Peyer's patch (tissue), 4 donors: ENCODE measurements at places on chromosomes 2 and 18. TPM values are rescaled to one million over a fixed set of nuclear protein-coding genes. Genes with fewer than 3 reads are reported as not detected.
A peak's percentile ranks its signal among the peaks of the same experiment; 100 is the strongest.

DNA sequence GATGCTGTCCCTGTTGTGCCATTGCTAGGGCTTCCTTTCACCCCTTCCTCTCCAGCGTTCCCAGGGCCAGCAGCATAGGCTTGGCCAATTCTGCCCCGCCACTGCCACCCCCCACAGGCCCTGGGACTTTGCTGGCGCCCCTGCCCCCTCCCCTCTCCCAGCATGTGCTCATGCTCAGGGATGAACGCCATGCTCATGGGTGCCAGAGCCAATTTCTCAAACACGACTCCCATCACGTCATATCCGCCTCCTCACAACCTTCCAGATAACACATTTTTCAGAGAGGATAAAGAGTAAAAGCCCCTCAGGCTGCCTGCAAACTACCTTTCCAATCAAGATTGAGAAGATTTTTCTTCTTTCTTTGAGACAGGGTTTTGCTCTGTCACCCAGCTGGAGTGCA lies 48.6 kb downstream of the DNMT3A start:
- no peak overlapping the region for H3K4me3 ChIP-seq
- no peak for DNase-seq
- no peak overlapping the region for H3K27ac ChIP-seq
- H3K27me3 ChIP-seq, result no peaks in the 10 kb centered on the region

DNA sequence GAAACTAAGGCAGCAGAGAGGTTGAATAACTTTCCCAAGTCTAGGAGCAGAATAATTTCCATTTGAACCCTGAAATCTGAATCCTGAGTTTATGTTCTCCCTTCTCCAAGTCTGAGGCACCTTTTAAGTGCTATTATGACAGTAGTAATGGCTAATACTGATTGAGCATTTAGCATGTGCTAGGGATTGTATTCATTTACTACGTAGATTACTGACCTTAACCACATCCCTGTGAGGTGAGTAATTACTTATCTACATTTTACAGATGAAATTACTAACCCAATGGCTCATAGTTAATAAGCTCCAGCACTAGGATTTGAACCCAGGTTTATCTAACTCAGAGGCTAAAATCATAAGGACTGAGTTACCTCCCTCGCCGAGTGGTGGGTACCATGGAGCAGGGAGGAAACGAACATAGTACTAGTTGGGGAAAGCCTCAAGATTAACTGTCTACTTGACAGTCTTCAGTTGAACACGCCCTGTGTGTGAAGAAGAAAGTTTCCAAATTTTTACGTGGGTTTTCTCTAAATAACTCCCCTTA lies 93.0 kb downstream of the MAPRE2 start:
- no peak overlapping the region for H3K27ac ChIP-seq
- no peak overlapping the region for H3K4me3 ChIP-seq
- DNase-seq, result no peak
- H3K4me1 ChIP-seq, result no peaks in the 10 kb centered on the region
- H3K27me3 ChIP-seq, result no peaks in the 10 kb centered on the region

DNA sequence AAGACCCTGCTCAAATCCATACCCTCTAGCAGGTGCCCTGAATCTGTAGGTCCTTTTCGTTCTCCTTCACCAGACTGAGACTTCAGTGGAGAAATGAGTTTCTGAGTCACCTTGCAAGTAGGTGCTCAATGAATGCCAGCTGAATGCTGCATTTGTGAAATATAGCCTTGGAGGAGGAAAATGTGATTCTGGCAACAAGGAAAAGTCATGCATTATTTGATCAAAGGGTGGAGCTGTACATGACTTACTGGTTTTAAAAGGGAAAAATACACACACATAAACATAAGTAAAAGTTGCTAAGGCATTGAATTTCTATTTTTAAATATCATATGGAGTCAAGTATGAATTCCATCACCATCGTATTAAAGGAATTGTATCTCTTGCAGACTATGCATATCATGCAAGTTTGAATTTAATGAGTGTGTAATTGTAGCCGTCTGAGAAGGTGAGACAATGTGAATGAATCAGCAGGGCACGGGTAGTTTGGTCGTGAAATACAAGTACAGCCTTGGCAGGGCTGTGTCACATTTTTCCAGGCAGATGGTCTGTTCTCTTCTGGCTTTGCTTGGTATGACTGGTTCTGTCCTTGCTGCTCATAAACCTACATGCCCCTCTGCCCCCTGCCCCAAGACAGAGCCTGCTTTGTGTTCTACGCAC lies 160.8 kb downstream of the COL6A3 start:
- no peak overlapping the region for H3K27ac ChIP-seq
- H3K4me1 ChIP-seq, result no peaks in the 10 kb centered on the region
- H3K27me3 ChIP-seq, result no peaks in the 10 kb centered on the region
- no peak for DNase-seq
- no peaks in the 10 kb centered on the region for H3K36me3 ChIP-seq

- no peaks in the 10 kb centered on the region for H3K36me3 ChIP-seq
- DNase-seq, result no peak
- no peak overlapping the region for H3K27ac ChIP-seq
- no peak overlapping the region for H3K4me3 ChIP-seq
Observed at GRCh38 chr2:149055751-149056150, 17.3 kb downstream of the LYPD6B start.

DNA sequence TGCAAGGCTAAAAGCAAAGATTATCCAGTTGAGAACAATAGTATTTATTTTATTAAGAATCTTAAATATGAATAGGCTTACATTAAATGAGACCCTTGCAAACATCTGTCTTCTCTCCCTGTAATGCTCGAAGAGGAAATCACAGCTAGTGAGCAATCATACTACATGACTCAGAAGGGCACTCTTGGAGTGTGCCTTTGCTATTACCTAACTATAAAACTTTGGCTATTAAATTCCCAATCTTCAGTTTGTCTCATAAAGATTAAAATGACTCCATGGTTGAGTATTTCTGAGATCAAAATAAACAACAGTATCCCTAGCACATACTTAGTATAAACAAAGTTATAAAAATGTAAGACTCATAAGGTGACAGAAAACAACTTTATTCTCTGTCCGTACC lies 296.9 kb downstream of the KCNJ3 start:
- no peak for DNase-seq
- H3K27ac ChIP-seq, result no peak overlapping the region

DNA sequence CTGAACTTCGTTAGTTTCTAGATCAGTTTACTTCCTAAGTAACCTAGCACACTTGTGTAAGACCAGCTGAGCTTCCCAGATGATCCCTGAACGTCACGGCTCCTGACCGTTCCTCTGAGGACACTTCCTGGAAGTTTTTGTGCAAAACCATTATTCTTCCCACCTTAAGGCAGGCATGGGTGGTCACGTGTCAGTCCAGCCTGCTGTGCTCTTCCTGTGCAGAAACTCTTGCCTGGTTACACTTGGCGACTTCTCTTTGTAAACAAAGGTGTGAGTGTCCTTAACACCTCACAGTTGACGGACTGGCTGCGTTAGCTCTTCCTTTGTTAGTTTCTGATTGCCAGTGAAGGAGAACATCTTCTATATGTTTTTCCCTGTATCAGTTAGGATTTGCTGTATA lies 118.3 kb downstream of the SH3RF3 start:
- no peaks in the 10 kb centered on the region for H3K36me3 ChIP-seq
- peaks cover 16% of the 10 kb centered on the region for H3K4me1 ChIP-seq
- peak overlapping the region; percentile 18 for H3K27ac ChIP-seq
- no peaks in the 10 kb centered on the region for H3K27me3 ChIP-seq

DNA sequence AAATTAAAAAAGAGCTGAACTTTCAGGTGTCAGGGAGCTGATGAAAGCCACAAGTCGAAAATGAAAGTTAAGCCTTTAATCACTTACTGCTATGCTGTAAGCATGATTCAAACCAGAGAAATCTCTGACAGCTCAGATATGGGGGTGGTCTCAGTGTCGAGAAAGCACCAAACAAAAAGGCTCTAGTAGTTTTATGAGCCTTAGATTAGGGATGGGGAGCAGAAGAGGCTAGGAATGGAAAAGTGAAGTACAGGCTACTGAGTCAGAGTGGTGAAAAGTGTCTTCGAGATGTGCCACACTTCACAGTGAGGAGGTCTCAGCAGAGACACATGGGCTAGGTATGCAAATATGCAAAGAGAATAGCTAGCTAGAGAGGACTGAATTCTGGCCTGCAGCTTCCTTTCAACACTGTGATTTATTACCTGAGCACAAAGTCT lies 482.2 kb downstream of the SPAG16 start:
- no peak overlapping the region for H3K4me3 ChIP-seq
- H3K27ac ChIP-seq, result no peak overlapping the region
- no peak for DNase-seq
- H3K36me3 ChIP-seq, result no peaks in the 10 kb centered on the region
- H3K27me3 ChIP-seq, result no peaks in the 10 kb centered on the region

DNA sequence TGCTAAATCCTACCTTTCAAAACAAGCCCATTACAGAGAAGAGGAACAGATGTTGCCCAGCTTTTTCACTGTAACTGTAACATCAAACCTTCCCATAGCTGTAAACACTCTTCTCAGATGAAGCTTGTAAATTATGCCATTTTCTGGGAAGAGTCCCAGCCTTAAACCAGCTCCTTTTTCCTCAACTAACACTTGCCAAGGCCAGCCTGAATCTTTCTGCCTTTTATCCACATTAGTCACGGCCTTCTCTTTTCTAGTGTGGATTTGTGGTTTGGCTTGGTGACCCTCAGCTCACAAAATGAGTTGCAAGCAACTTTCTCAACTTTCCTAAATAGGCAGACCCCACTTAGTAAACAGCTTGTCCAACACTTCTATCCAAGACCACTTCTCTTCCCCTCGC lies 90.2 kb downstream of the CABLES1 start:
- no peak overlapping the region for H3K4me3 ChIP-seq
- no peak for DNase-seq
- H3K27ac ChIP-seq, result no peak overlapping the region
- H3K36me3 ChIP-seq, result no peaks in the 10 kb centered on the region

TTC31 gene
- total RNA-seq, result 42.9 TPM

FIGN gene
- total RNA-seq, result 0.53 TPM

FOSL2 gene
- total RNA-seq, result 236 TPM

LYG1 gene
- total RNA-seq, result 3.6 TPM

NLRC4 gene
- 0.27 TPM for total RNA-seq

LGALSL gene
- 22.8 TPM for total RNA-seq

DSG1 gene
- 0.27 TPM for total RNA-seq
